Fibroblast of skin of left quadriceps (primary cell): ENCODE measurements at places on chromosomes 1 and 21.

GRCh38 chr1:47471163-47471562 lies 33.3 kb downstream of the FOXD2 start:
- DNase-seq = no peak

- no peak for DNase-seq
These were observed 100.1 kb upstream of the S1PR1 start for GRCh38 chr1:101136739-101137138.

DNA sequence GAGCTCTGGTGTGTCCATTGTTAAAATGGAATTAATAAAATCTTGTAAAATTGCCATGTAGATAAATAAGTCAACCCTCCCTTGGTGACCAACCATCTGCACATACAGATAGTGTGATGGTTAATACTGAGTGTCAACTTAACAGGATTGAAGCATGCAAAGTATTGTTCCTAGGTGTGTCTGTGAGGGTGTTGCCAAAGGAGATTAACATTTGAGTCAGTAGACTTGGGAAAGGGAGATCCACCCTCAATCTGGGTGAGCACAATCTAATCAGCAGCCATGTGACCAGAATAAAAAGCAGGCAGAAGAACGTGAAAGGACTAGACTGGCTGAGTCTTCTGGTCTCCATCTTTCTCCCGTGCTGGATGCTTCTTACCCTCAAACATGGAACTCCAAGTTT lies 174.8 kb downstream of the LTN1 start:
- DNase-seq = no peak

DNA sequence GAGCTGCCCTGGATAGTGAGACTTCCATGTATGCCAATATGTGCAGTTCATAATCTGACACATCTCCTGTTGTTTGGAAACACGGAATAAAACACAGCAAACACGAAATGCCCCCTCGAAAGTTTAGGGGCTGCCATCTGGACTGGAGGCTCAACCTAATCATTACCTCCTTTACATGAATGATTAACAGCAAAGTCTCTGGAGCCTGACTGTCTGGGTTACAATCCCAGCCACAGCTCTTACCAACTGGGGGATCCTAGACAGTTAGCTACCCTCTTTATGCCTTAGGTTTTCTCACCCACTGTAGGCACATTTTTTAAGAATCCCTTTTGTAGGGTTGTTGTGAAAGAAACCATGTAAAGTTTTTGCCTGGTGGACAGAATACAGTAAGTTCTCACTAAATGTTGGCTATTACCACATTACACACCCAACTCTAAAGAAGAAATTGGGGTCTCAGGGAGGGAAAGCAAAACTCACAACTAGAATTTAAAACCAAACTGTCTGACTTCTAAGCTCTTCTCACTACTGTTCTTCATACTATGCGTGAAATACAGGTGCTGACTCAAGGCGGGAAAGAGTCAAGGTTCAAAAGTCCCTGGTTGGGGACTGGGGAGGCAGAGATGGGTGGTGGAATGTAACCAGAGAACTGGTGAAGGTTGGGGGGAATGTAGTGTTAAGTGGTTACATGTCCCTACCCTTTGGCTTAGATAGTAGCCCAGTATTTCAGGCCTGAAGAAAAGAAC lies 24.2 kb downstream of the CYP4A22 start:
- no peak for DNase-seq

DNA sequence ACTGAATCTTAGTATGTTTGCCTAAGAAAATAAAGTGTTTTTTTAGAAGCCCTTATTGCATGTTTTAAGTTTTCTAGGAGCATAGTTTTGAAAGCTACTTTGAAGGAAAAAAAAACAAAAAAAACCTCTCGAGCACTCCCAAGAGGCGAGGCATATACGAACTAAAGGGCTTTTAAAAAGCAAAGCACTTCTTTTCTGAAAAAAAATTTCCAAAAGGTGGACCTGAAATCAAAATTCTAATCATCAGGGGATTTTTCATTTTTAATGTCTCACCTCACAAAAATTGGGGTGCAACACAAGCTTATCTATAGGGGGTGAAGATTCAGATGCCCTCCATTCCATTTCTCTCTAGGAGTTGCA lies 594 bp downstream of the GLMN start:
- no peak for DNase-seq

DNA sequence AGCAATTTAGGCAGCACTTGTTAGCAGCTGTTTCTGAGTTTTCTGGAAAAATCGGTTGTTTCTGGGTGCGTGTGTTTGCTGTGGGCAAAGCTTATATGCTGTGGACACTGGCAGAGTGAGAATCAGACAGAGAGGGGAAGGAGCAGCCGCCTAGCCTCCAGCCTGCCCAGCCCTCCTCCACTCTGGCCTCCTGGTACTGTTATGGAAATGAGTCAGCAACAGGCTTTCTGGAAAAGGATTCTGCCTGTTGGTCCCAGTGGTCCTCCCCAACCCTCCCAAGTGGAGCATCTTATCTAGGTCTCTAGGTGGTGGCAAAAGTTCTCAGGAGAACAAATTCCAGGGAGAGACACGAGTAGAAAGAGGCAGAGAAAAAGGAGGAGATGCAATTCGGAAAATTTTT lies 42.2 kb upstream of the GOLT1A start:
- DNase-seq = no peak
